ENCODE measurements at places on chromosomes 16 and 17.
A peak's percentile ranks its signal among the peaks of the same experiment; 100 is the strongest.

- DNase-seq, result no peak
Measured at GRCh38 chr16:17408955-17409441, 61.8 kb downstream of the XYLT1 start.

GRCh38 chr16:48030926-48031325 lies 124.9 kb downstream of the ABCC12 start:
- DNase-seq, result no peak

DNA sequence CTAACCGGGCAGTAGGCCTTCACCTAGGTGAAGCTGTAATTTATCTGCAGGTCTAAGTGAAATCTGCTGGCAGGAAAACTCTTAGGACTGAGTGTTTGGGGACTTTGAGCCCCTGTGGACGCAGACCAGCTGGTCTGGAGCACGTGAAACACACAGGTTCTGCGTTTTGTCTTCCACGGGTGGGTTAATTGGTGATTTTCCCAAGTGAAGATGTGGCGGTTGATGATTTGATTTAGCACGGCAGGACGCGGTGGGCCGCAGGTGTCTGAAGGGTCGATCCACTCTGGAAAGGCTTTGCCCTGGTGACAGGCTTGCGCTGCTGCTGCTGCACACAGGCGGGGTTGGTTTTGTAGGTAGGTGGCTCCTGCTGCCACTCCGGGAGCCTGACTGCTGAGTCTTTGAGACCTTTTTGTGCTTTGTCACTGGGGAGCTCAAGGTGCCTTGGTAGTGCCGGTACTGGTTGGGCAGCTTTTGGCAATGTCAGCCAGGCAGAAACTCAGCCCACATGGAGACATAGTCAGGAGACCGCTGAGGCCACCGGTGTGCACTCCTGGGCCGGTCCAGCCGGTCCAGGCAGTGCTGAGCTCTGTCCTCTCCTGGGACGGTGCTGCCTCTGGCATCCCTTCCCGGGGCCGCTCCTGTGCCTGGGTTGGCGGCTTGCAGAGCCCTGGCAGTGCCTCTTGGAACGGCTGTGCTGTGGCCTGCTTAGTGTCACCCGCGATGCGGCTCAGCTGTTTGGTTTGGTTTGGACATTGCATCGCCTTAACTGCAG lies 2.3 kb downstream of the BAIAP2 start:
- DNase-seq, result no peak

DNA sequence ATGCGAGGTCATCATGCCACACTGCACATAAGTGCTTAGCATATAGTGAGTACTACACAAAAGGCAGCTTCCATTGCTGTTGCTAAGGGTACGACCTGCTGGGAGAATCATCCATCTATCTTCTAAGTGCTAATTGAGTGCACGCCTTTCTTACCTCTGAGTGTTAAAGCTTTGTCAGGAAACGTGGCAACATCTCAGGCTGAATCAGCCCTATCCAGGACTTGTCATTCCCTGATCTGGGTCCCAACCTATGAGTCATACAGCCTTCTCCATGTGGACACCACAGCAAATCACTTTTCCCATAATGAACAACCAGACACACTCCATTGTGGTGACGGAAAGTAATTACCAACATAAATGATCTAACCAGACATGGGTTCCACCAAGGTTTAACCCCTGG lies 201.1 kb upstream of the MAF start:
- no peak for DNase-seq

- DNase-seq, result no peak
Measured at GRCh38 chr17:73851091-73851490, 206.8 kb upstream of the SDK2 start.

DNA sequence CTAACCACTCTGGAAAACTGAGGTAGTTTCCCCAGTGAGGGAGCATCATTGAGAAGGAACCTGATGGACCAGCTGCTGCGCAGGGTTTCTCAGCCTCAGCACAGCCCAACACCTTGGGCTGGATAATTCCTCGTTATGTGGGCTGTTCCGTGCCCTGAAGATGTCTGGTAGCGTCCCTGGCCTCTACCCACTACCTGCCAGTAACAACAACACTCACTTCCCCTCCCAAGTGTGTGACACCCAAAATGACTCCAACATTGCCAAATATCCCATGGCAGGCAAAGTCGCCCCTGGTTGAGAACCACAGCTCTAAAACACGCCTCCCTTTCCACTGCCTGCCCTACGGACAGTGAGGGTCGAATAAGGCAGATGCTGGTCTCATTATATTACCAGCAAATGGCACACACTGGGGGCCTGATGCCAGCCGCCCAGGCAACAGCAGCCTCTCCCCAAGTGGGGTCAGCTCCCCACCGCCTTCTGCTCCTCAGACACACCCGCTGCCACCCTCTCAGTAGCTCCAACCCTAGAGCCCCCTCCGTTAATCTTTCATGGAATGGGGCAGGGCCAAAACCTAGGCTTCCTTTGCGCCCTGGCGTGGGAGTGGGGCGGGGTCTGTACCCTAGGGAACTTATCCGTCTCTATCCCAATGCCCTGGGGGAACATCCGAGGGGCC lies 1.0 kb downstream of the RHBDF2 start:
- DNase-seq, result no peak

GRCh38 chr17:15999974-16000827 lies 577 bp downstream of the TTC19 start:
- DNase-seq, result no peak

DNA sequence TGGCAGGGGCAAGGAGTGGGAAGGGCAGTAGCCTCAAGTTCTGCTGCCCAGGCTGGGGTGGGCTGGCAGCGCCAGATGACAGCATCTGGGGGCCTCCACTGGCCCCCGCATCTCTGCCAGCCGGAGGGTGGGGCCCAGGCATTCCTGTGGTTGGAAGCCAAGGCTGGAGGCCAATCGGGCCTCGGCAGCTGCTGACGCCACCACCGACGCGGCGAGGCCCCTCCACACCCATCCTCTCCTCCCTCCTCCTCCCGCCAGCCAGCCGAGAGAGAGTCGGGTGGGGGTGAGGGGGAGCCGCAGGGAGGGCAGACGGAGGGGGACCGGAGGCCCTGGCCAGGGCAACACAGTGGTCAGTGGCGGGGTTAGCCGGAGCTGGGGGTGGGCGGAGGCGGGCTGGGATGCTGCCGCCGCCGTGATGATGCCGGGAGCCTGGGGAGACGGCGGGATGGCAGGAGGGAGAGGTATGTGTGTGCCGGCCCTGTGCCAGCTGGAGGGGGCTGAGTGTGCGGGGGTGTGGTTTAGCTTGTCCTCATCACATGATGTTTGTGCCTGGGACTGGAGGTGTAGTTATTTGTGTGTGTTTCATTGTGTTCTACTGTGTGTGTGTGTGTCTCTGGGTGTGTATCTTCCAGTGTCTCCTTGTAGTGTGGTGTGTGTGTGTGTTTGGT lies 36.6 kb downstream of the ARHGAP23 start:
- DNase-seq, result peak; percentile 64

DNA sequence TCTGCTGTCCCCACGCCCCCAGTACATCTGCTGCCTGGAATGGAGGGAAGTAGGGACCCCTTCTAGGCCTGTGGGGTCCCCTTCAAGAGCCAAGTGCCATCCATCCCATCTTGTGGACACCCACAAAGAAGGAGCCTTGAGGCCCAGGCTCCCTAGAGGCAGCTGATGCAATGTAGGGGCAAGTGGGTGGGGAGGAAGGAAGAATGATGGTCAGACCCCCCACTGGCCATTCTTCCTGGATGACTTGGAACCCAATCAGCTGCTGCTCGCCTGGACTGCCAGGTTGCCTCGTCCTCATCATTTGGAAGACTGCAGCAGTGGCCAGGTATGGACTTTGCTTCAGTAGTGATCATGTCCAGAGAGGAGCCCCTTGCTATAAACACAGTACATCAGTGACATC lies 48.9 kb downstream of the SMPD3 start:
- no peak for DNase-seq

GRCh38 chr17:16818821-16819683 lies 129.0 kb downstream of the CCDC144A start:
- no peak for DNase-seq

DNA sequence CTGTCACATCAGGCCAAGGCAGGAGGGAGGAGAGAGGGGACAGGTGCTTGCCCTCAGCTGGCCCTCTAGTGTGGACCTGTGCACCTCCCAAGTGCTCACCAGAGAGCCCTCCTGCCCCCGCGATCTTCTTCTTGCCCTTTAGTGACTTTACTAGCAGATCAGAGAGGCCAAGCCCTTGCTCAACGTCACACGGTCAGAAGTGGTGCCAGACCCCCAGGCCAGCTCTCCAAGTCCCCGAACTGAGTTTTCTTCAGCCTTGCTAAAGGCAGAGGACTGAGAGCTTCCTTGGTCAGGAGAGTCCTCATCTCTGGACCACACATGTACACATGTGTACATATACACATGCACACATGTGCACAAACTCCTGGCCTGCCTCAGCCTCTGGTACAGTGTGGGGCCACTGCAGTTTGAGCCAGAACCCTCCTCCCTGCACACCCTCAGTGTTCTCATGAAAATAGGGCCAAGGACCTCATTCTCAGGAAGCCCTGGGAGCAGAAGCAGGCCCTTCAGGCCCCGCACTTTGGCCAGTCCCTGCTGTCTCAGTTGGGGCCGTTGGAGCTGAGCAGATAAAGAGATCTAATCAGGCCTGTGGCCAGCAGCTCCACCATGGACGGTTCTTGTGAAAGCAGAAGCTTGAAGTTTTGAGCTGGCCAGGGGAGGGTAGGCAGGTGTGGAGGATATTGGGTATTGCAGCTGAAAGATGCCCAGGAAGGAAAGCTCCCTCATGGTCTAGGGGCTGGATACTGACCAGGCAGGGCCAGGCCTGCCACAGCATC lies 7.4 kb upstream of the EPX start:
- DNase-seq, result no peak

GRCh38 chr16:22727285-22728166 lies 86.4 kb upstream of the HS3ST2 start:
- no peak for DNase-seq

GRCh38 chr16:82560805-82561325 lies 65.9 kb upstream of the CDH13 start:
- no peak for DNase-seq

- no peak for DNase-seq
Measured at GRCh38 chr17:5672815-5673430, 88.6 kb upstream of the NLRP1 start.

- no peak for DNase-seq
Measured at GRCh38 chr16:3920206-3920605, 39.7 kb upstream of the CREBBP start.

DNA sequence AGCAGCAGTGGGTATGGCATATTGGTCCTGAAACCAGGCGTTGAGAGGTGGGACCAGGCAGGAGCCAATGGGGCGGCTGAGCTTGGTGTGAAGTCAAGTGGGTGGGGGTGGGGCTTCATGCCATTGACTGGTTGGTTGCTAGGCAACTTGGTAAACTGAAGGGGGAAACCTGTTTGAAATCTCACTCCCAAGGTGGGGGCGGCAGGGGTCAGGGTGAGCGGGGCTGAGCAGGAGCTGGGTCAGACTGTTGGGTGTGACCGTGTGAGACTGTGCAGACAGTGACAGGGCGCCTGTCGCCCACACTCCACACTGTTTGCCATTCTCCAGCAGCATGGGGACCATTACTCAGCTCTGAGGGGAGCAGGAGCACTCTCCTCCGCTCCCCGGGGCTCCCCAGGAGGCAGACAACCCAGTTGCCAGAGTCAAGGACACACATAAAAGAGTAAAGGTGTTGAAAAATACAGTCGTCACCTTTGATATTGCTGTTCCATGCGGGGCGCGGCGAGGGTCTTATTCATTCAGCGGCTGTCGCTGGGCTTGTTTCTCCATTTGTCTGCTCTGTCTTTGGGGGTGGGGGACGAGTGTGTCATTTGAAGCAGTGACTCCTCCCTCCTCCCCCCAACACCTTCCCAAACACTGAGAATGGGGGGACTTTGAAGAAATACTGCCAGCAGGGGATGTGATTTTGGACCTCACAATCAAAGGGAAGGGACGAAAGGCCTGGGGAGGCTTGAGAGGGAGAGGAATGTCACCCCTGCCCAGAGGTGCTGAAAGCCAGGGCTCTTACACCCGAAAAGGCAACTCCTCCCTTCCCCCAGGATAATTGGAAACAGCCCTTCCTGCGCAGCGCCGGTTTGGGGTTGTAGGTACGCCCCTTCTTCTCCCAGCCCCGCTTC lies 1.2 kb upstream of the EFNB3 start:
- no peak for DNase-seq

DNA sequence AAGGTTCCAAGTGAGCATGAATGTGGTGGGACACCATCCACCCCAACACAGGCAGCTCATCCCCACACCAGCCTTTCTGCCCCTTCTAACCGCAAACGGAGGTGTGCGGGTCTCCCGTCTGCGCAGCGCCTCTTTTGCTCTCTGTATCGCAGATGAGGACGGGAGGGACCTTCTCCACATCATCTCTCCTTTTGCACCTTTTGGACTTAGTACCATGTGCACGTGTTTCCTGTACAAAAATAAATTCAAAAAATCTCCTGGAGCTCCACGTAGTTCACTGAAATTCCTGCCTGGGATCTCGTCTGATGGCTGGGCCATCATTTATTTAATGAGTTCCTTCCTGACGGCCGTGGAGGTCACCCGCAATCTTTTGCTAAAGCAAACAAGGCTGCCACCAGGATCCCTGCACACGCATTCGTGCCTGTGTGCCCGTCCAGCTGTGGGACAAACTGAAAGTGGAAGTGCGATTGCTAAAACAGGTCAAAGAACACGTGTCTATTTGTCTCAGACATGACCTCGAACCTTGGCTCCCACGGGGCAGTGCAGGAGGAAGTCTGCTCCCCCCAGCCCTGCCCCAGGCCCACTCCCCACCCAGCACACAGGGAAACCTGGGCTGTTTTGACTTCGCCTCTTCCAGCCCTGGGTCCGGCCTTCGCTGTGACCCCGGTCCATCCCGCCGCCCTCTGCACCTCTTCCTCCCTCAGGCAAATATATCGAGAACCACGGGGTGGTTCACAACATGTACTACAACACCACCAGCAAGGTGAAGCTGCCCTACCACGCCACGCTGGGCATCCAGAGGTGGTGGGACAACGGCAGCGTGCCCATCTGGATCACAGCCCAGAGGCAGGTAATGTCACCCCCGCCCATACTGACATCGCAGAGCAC lies 2.3 kb downstream of the ENPP7 start:
- no peak for DNase-seq
